NCI-H187 treated with DMSO at 0.1 percent for 48 hours (cell line): ENCODE measurements at places on chromosomes 16 and 17.

GRCh38 chr17:82273327-82274133, at the start of gene CSNK1D:
CSNK1D (minus strand) TSS chr17:82273700; CDS start chr17:82273381, 319 bp downstream.
- peak; percentile 49 for DNase-seq

- no peak for DNase-seq
These were observed 13.1 kb upstream of the DUSP14 start for GRCh38 chr17:37476431-37477120.

GRCh38 chr17:82559566-82560251, 40.2 kb downstream of the FOXK2 start:
- DNase-seq, result peak; percentile 50

DNA sequence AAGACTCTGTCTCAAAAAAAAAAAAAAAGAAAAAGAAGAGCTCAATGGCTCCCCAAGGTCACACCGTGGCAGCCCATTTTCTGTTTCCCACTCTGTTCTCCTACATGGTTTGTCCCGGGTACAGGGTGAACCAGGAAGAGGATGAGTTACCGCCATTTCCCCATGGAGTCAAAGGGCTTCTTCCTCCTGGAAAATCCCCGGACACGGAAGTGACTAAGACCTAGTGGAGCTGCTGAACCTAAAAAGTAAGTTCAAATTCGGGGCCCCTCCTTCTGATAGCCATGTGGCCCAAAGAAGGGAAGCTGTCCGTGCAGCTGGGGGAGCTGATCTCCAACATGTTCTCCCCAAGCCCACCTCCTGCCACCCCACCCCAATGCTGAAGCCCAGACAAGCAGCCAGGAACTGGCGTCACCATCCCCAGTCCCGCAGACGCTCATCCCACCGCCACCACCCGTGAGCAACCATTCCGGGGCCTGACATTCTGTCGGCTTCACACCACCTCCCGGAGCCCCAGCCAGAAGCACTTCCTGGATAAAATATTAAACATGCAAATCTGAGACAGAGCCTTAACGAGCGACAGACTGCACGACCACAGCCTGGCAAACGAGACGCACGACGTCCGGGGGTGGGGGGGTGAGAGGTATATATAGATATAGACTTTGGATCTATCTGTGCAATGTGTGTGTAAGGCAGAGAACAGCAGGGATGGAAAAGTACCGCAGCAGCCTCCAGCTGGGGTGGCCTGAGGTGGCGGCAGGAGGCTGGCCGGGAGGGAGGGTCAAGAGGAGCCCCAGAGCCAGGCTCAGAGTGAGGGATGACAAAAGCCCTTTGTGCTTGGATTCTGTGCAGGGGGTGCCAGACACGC, 17.6 kb downstream of the EPOP start:
- DNase-seq, result no peak

DNA sequence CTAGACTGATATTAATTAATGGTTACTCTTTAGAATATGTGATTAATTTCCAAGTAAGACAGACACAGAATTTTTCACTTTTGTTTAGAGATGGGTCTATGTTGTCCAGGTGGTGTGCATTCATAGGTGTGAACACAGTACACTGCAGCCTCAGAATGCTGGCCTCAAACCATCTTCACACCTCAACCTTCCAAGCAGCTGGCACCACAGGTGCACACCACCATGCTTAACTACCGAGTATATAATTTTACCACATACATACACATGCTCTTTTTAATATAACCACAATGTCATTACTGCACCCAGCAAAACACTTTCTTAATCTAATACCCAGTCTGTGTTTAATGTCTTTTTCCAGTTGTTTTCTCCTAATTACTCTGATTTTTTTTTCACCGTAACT, 23.9 kb downstream of the N4BP1 start:
- DNase-seq, result no peak

DNA sequence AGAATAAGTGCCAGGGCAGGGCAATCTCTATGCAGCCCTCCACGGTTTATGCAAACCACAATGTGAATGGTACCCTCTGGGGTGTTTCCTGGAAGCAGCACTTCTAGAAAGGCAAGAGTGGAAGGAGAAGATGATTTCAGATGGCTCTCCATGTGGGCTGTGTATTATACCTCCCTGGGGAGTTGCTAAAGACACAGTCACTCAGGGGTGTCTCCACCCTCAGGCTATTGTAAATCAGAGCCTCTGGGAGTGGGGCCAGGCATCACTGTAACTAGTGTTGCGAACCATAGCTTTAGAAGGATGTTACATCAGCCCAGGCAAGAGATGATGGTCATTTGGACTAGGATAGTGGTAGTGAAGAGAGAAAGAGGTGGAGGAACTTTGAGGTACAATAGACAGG, 83.3 kb upstream of the ZKSCAN2 start:
- DNase-seq, result no peak

DNA sequence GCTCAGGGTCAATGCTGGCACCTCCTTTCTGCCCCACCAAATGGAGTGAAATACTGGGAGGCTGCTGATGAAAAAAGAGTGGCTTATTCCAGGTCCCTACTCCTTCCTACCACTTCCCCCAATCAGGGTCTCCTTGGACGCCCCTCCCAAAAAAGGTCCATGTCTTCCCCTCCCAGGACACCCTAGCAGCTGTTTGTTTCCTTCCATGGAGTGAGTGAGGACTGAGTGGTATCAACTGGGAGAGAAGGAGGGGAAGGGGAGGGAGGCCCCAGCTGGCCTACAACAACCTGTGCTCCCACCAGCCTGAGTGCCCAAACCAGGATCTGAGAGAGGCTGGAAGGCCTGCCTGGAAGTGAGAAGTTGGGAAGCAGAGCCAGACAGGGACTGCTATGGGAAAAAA, 28.7 kb upstream of the NGFR start:
- no peak for DNase-seq
